ENCODE measurements at places on chromosomes 7 and 10.

DNA sequence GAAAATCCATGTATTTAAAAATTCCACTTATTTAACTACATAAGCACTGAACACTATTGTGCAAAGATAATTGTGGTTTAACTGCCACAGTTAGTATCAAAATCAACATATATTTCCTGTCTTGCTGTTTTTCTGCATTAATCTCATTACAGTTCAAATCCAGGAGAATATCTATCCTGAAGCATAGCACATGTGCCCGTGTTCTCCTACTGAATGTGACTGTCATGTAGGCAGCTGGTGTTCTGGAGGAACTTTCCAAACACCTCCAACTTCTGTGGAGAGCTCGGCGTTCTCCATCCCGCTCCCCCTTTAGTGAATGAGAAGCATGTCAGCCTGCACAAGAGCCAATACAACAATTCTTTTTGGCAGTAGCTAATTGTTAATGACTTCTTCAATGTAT is 76.4 kb upstream of the IKZF1 start:
- no peak for DNase-seq

DNA sequence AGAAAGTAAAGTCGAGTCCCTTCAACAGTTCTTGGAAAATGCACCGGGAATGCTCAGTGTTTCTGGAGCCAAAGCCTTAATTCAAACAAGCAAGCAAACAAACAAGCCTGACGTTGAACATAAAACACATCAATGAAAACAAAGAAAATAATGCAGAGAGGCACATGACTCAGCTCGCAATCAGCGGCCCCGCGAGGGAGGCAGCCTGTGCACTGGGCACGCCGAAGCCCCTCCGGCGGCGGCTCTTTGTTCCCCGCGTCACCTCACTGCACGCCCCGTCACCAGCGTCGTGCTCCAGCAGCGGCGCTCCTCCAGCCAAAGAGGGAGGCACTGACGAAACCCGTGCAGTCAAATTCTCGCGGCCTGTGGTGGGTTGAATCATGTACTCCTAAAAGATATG is 151.5 kb downstream of the DNAJB6 start:
- DNase-seq = no peak

- DNase-seq = no peak
Measured at GRCh38 chr7:92806496-92806895, 29.9 kb downstream of the CDK6 start.

GRCh38 chr10:113527211-113527906 is 25.5 kb upstream of the HABP2 start:
- no peak for DNase-seq

DNA sequence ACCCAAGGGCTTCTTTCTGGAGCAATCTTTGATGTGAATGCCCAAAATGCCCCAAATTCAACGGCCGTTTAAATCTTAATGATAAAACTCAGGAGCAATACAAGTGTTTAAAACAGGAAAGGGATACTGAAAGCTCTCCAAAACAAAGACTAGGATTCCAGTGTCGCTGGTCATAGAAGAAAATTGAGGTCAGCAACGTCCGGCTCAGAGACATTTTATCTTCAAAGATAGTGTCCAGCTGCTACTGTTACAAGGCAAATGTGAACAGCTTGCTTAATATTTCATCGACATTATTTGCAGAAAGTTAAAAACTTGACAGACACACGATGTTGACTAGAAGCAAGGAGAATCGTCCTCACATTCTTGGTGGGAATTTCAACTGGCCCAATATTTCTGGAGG is 15.4 kb upstream of the CTBP2 start:
- no peak for DNase-seq

- DNase-seq = no peak
Measured at GRCh38 chr7:78770422-78771410, 682.8 kb downstream of the MAGI2 start.

DNA sequence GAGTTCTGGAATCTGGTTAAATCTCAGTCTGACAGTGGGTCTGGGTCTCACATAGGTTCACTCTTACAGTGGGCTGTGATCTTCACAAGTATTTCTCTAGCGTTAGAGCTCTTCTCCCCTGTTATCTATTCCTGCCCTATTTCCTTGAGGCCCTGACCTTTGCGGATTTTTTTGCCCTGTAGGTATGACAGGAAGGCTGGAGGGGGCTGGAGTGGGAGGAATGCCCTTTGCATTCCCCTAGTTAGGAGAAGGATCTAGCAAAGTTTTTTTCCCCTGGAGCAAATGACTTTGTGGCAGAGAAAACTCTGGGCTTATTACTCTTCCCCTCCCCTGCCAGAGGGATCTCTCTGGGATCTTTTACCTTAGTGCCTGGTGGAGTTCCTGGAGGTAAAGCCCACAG is 49.2 kb downstream of the GALNT11 start:
- DNase-seq = no peak

DNA sequence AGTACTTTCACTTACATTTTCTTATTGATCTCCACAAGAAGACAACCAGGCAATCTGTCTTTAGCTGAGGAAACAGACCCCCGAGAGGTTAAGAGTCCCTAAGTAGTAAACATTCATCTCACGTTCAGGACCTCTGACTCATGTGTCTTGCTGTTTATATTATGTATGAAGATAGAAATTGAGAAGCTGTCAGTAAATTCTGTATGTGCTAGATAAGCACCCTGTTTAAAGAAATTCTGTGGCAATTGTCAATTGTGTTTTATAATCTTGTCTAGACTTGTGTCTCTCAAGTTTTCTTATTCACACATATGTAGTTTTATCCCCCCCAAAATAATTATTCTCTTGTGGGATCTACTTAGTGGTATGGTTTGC is 14.5 kb downstream of the ADK start:
- no peak for DNase-seq
